Epithelial cell of alveolus of lung (primary cell): ENCODE measurements at places on chromosomes 7 and 10. TPM values are rescaled to one million over a fixed set of nuclear protein-coding genes. Genes with fewer than 3 reads are reported as not detected.

The CXCL12 gene
- 6.1 and 128 TPM in 2 replicates for total RNA-seq

The GNGT1 gene
- not detected in 2 replicates for total RNA-seq

The OR6V1 gene
- total RNA-seq = not detected in 2 replicates

The CDNF gene
- total RNA-seq = 0.78 and 3.8 TPM in 2 replicates

The FFAR4 gene
- not detected in 2 replicates for total RNA-seq

The FAM3C gene
- total RNA-seq = 24.4 and 30.9 TPM in 2 replicates

The CDH23 gene
- total RNA-seq = not detected in 2 replicates

The CHN2 gene
- 0.40 and 1.3 TPM in 2 replicates for total RNA-seq

The CYP3A4 gene
- total RNA-seq = not detected in 2 replicates

The NEUROG3 gene
- total RNA-seq = not detected in 2 replicates

The REPIN1 gene
- 76.7 and 149 TPM in 2 replicates for total RNA-seq

The VWDE gene
- total RNA-seq = 0.13 and 1.4 TPM in 2 replicates

The SFTPA1 gene
- not detected in 2 replicates for total RNA-seq

The NUTM2B gene
- total RNA-seq = 0.39 and 1.8 TPM in 2 replicates

The CREB5 gene
- total RNA-seq = 8.5 and 9.2 TPM in 2 replicates

The ANKRD30A gene
- total RNA-seq = not detected in 2 replicates

The GUSB gene
- total RNA-seq = 23.7 and 41.9 TPM in 2 replicates

The SAP25 gene
- total RNA-seq = 1.5 TPM in 1 of 2 replicates, not detected in the other

The DGKI gene
- total RNA-seq = 0.40 and 3.9 TPM in 2 replicates

The ABLIM1 gene
- 2.7 and 8.4 TPM in 2 replicates for total RNA-seq

The CHRM2 gene
- 10.7 and 11.4 TPM in 2 replicates for total RNA-seq

The NUP205 gene
- total RNA-seq = 38.2 and 51.5 TPM in 2 replicates

The SVOPL gene
- not detected in 2 replicates for total RNA-seq

The SEMA3E gene
- 0.88 and 2.1 TPM in 2 replicates for total RNA-seq

The LDB3 gene
- total RNA-seq = 0.96 TPM in 1 of 2 replicates, not detected in the other

The AMPH gene
- total RNA-seq = 2.8 and 6.0 TPM in 2 replicates
